Spinal cord (tissue), 10 donors: ENCODE measurements at places on chromosomes 7 and 10.

- no peak for DNase-seq
Measured at GRCh38 chr10:48765039-48765438, 80.4 kb downstream of the WDFY4 start.

DNA sequence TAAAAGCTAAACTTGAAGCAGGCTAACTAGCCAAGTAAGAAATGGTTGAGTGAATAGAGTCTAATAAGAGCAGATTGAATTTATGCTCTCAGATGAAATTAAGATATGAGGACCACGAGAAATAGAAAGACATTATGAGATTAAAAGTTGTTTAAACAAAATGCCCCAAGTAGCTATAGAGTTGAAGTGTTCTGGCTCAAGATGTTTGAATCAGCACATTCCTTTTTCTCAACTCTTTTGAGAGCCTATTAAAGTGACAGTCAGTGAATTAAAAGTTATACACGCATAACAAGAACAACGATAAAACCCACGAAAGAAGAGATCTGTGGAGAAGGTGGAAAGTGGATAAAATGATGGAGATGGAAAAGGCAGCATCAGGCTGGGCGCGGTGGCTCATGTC lies 322.2 kb upstream of the ANKRD30A start:
- no peak for DNase-seq

- no peak for DNase-seq
Measured at GRCh38 chr7:106070201-106070551, 41.9 kb downstream of the SYPL1 start.

- DNase-seq, result no peak
Measured at GRCh38 chr10:107206833-107207232, 42.3 kb upstream of the SORCS1 start.

GRCh38 chr10:33901166-33901565 lies 566.7 kb upstream of the NRP1 start:
- DNase-seq, result no peak

DNA sequence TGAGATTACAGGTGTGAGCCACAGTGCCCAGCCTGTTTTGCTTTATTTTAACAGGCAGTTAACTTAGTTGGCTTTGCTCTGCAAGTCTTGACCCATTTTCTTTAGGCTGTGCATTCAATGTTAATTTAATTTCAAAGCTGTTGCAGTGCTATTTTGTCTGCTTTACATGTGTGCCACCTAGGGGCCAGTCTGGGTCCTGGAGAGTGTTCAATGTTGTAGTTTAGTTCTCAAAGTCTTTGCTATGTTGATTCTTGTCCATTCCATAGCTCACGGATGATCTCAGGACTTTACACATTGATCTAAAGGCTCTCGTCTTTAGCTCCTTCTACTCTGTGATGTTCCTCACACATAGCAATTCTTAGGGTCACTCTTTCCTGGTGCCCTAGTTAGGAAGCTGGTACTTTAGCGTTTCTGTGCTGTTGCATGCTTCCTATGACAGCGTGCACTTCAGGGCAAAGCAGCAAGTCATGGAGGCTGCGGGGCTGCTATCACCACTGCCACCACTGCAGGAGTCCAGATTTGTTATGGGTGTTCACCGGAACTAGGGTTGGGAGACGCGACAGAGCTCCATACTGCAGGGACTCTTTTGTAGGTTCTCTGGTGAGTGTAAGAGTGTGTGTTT lies 16.4 kb upstream of the ABCA13 start:
- no peak for DNase-seq

DNA sequence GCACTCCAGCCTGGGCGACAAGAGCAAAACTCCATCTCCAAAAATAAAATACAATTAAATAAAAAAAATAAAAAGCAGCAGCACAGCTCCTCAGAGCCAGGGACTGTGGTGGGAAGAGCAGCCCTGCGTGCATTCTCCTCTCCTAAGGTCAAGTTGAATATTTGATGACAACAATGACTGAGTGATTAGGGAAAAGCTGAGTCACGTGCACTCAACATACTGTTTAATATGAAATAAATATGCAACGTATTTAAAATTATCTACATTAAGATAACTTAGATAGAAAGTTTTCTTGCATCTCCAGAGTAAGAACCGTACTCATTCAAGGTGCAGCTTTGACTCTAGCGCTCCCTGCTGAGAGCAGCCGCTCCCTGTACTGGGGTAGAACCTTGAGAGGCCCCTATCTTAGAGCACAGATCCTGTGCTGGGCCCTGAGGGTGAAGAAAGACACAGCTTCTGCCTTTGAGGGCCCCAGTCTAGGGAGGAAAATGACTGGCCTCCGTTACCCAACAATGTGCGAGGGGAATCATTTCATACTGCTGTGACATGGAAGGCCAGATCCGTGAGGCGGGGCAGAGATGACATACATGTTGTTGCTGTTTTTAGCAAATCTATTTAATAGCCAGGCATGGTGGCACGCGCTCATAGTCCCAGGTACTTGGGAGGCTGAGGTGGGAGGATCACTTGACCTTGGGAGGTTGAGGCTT lies 81.1 kb downstream of the SVIL start:
- no peak for DNase-seq

DNA sequence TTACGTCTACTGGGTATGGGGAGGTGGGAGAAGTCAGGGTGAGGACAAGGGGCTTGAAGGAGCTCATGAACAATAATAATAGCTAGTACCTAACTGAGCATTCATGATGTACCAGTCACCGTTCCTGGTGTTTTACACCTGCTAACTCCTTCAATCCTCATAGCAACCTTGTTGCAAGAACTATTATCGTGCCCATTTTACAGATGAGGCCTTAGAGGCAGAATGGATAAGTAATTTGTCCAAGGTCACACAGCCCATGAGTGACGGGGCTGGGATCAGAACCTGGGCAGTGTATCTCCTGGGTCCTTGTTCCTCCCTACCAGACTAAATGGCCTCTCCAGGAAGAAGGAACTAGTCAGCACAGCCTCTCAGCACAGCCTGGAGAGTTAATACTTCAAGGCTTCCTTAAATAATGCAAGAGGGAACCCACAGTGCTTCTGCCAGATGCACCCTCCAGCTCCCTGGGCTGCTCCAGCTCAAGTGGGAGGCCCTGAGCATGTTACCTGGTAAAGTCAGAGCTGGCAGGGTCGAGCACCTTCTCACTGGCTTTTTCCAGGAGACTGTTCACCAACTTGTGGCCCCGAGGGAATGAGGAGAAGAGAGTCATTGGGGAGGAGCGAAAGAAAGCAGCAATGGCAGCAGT lies 28.8 kb downstream of the RRP12 start:
- no peak for DNase-seq

DNA sequence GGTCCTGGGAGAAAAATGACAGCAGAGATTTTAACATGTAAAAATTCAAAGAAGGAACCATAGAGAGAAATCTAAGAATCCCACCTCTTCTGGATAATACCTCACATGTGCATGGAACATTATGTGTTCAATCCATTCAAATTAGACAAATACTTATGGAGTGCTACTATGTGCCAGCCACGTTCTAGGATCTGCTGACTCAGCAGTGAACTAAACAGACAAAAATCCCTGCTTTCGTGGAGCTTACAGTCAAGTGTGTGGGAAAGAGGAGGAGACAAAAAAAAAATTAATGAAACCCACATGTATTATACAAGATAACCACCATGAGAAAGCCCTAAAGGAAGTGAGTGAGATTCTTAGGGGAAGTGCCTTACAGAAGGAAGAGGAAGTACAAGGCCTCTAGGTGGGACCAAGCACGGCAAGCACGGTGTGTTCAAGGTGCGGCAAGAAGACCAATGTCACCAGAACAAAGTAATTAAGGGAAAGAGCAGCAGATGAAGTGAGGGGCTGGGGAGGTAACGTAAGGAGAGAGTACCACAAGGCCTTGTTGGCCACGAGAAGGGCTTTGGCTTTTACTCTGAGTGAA lies 71.0 kb downstream of the SLC25A13 start:
- DNase-seq, result no peak

DNA sequence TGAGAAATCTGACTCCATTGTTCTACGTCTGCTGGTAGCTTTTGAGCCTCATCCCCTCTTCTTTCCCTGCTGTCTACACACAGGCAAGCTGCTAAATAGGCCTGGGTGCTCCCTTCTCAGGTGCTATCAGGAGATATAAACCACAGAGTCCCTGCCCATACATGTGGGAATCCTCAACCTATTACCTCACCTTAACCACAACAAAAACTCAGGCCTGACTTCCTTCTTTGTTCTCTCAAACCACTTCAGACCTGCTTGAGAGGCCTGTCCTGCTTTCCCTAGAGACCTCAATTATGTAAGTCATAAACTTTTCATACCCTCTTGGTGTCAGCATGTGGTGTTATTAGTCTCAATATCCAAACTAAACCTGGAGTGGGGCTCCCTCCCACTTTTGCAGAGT lies 75.0 kb upstream of the MAGI2 start:
- DNase-seq, result no peak

DNA sequence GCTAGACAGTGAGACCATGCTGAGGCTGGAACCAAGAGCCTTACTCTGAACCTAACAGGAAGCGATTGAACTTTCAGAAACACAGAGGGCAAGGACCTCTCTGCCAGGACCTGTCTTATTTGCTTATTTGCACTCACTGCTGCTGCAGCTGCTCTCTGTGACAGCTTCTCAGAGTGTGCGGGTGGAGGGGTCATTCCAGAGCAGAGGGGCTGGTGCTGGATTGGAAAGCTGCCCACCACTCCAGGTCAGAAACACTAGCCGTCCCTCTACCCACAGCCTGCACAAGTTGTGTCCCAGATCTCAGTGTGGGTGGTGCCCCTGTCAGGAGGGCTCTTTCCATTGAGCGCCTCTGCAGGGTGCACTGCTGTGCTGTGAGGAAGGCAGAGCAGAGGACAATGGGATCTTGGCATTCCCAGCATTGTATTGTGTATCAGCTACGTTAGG lies 126.2 kb downstream of the CCNY start:
- no peak for DNase-seq

DNA sequence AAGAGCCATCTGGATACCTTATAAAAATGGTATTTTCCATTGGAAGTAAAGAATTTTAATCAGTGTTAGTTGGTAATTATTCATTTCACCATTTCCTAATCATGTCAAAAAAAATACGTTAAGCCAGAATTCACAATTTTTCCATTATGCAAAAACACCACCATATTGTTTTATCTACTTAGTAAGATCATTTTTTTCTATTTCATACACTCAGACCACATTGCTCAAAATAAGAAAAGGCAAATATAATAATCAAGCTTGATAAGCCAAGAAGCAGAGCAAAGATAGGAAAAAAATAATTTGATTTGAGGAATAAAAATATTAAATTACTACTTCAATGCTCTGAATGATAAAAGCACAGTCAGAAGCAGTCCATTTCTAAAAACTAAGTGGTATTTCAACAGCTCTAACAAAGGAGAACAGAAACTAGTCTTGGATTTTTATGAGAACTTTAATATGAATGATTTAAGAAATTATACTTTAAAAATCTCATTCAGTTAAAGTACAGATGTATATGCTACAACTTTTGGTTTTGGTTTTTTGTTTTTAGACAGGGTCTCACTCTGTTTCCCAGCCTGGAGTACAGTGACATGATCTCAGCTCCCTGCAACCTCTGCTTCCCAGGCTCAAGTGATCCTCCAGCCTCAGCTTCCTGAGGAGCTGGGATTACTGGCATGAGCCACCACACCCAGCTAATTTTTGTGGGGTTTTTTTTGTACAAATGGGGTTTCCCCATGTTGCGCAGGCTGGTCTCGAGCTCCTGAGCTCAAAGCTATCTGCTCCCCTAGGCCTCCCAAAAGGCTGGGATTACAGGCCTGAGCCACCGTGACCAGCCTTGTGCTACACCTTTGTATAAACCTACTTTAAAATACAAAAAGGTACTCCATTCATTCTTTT lies 46.6 kb downstream of the LRRN3 start:
- DNase-seq, result no peak
